Thyroid gland (tissue), 4 donors: ENCODE measurements at places on chromosomes 3 and 15.

GRCh38 chr3:178434206-178434805, 101.9 kb upstream of the KCNMB2 start:
- no peak for DNase-seq

- DNase-seq = no peak
Observed at GRCh38 chr15:77483425-77484140, 62.9 kb downstream of the HMG20A start.

- DNase-seq = no peak
Observed at GRCh38 chr3:13676356-13677017, 127.6 kb downstream of the FBLN2 start.

- no peak for DNase-seq
Observed at GRCh38 chr3:73926360-73927202, 301.8 kb upstream of the PDZRN3 start.

GRCh38 chr3:151483488-151483887, 22.6 kb upstream of the IGSF10 start:
- DNase-seq = no peak

DNA sequence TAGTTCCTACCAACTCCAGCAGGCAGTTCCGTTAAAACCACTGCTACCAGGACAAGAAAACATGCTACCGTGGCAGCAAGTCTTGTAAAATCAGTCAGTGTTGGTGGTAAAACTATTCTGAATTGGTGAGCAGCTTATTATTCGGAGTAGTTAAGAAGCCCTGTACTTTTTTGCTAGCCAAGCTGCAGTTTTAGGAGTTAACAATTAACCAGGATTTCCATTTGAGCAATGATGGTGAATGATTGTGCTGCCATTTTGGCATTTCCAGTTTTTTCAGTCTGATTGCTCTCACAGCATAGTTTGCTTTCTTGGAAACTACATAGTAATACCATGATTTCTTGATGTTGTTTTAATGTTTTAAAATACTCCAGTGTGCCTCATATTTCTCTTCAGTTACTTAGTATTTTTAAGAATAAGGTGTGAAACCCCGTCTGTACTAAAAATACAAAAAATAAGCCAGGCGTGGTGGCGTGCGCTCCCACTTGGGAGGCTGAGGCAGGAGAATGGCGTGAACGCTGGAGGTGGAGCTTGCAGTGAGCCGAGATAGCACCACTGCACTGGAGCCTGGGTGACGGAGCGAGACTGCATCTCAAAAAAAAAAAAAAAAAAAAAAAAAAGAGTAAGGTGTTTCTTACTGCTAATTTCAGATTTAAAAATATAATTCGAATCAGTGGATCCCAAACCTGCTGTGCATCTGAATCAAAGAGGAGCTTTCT, 43.8 kb upstream of the SCAANT1 start:
- no peak for DNase-seq

GRCh38 chr3:81884791-81885190, 123.3 kb upstream of the GBE1 start:
- no peak for DNase-seq

- no peak for DNase-seq
Observed at GRCh38 chr3:151743855-151744254, 10.1 kb downstream of the AADACL2 start.

DNA sequence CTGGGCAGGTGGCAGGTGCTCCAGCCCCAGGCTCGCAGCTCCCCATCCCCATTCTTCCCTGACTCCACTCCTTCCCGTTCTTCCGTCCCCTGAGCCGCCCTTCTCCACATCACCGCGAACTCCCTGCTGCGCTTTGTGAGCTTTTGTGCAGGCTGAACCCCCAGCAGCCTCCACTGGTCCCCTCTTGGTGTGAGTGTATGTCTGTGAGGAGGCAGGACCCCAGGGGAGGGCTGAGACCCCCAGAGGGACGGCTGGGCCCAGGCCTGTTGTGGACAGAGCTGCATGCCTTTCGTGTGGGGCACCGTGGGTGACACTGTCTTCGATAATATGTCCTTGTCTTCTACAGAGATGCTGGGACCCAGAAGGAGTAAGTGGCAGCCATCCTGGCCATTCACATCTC, 7.3 kb upstream of the ITIH3 start:
- DNase-seq = no peak

DNA sequence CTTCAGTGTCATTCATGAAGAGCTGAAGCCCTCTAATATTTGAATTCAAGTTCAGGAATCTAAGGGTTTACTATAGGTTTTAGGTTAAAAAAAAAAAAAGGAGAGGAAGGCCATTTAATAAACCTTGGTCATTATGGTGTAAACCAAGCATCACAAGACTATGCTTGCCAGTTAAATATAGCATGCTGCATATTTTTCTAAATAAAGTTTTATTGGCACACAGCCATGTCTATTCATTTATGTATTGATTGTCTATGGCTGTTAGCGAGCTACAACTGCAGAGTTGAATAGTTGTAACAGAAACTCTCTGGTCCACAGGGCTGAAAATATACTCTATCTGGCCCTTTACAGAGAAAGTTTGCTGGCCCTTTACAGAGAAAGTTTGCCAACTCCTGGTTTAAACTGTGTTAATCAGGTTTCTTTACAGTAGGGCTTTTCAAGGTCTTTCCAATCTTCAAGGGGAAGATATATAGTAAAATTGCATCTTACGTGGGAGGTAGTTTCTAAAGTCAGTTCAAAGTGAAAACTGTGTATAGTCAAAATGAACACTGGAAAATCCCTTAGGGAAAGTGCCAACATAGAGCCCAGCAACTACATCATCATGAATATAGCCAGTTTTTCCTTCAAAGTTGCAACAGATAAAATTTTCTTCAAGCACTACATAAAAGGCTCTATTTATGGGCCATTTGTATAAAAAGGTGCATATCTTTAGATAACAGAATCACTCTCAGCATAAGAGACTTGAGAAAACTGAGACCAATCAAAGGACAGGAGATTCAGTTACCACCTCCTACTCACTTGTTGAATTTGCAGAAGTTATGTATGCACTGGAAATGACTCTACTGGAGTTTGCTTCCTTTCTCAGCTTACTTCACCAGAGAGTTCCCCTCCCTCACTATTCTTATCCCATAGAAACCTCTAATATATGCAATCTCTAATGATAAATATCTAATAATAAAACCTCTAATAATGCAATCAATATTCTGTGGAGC, 49.7 kb upstream of the FRMD4B start:
- no peak for DNase-seq

DNA sequence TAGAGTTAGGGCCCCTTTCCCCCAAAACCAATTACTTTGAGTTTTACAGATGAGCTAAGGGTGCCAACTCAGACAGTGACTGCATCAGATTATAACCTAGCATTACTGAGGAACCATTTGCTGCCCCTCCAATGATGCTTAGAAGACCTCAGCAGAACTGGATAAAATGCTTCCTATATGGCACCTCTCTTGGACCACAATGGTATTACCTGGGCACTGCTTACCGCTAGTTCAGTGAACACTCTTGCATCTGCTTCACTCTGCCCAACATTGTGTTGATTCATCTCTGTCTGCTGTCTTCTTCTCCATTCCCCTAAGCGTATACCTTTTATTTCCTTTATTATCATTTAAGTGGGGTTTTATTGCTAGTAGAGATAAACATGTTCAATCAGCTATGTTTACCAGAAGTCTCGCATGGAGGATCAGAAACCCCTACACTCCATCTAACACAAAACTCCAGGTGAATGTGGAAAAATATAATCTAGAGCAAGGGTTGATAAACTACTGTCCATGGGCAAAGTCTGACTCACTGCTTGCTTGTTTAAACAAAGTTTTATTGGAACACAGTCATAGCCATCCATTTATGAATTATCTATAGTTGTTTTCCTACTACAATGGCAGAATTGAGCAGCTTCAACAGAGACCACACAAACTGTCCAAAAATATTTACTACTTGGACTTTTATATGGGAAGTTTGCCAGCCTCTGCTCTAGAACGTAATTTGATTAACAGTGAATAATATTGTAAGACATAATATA, 100.2 kb upstream of the PTX3 start:
- no peak for DNase-seq

- no peak for DNase-seq
Observed at GRCh38 chr3:10288575-10288960, 4.2 kb downstream of the GHRL start.

DNA sequence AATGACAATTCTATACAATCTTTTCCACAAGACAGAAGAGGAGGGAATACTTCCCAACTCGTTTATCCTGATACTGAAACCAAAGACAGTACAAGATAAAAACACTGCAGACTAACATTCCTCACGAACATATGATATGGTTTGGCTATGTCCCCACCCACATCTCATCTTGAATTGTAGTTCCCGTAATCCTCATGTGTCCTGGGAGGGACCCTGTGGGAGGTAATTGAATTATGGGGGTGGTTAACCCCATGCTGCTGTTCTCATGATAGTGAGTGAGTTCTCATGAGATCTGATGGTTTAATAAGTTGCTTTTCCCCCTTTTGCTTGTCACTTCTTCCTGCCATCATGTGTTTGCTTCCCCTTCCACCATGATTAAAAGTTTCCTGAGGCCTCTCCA, 83.9 kb upstream of the PROK2 start:
- no peak for DNase-seq
